Renal cortical epithelial cell (primary cell): ENCODE measurements at places on chromosomes 5 and 9. TPM values are rescaled to one million over a fixed set of nuclear protein-coding genes. Genes with fewer than 3 reads are reported as not detected.
A peak's percentile ranks its signal among the peaks of the same experiment; 100 is the strongest.

DNA sequence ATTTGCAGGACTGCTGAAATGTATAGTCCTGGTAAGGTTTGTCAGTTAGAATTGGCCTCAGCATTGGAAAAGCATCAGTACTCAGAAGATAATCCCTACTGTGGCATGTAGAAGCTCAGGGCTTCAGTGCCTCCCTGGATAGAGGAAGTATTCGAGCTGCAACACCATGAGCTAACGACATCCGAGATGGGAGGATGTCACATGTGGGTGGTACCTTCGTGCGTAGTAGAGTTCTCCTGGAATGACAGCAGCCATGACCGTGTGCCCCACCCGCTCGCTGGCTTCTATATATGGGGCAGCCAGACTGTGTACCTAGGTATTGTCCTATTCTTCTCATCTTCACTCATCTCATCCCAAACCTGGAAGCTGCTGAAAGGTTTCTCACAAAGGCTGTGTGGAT is 345.8 kb upstream of the KLF9 start:
- DNase-seq = no peak

DNA sequence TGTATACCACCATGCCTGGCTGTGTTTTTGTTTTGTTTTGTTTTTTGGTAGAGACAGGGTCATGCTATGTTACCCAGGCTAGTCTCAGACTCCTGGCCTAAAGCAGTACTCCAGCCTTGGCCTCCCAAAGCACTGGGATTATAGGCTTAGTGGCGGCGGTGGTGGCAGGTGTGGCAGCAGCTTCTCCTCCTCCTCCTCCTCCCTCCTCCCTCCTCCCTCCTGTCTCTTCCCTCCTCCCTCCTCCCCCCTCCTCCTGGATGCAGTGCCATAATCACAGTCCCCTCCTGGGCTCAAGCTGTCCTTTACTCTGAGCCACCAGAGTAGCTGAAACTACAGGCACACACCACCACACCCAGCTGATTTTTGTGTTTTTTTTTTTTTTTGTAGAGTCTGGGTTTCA is 71.2 kb downstream of the UHRF2 start:
- no peak for DNase-seq

DNA sequence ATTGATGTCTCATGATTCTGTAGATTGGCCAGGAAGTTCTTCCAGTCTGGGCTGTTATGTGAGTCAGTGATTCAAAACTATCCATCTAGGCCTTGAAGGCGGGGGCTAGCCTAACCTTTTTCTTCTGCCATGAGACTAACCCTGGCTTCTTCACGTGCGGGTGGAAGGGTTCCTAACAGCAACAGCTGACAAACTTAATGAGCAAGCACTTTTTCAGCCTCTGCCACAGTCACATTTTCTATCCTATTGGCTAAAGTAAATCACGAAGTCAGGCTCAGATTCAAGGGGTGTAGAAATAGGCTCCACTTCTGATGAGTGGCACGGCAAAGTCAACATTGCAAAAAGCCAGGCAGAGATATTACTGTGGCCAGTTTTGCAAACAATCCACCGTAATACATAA is 68.4 kb downstream of the STK32A start:
- DNase-seq = no peak

- no peak for DNase-seq
These were observed 50.3 kb downstream of the MTAP start for GRCh38 chr9:21852754-21853153.

- DNase-seq = no peak
These were observed 82.0 kb upstream of the PCAT7 start for GRCh38 chr9:94472806-94473360.

- DNase-seq = no peak
These were observed 106.2 kb downstream of the PRDM9 start for GRCh38 chr5:23613566-23613965.

- DNase-seq = no peak
These were observed 603.0 kb downstream of the RAB3C start for GRCh38 chr5:59185757-59186385.

DNA sequence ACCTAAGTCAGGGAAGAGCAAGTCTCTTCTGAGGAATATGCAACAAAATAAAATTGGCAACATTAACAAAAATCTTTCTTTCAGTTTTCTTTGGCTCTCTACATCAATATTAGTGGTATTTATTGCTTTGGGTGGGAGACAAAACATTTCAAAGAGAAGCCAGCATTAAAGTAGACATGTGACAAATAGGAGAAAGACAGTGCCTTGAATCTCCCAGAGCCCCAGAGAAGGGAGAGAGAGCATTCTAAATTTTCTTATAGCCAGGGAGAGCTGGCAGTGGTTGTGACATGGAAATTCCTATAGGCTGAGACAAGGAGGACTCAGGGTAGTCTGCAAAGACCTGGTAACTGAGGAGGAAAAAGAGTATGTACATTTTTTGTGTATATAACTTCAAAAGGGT is 79.4 kb upstream of the NREP start:
- DNase-seq = no peak

DNA sequence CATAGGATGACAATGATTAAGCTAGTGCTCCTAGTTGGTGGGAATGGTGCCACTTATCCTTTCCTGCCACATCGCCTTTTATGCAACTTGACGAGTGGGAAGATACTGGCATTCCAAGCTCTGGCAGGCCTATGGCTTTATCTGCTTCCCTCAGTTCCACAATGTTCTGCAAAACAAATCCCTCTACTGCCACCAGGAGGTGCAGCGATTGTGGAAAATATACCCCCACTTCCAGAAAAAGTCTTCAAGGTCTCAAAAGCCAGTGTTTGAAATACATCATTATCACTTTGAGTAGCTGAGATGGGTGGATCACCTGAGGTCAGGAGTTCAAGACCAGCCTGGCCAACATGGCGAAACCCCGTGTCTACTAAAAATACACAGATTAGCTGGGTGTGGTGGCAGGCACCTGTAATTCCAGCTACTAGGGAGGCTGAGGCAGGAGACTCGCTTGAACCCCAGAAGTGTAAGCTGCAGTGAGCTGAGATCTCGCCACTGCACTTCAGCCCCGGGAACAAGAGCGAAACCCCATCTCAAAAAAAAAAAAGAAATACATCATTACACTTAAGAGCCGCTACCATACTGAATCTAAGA is 3.4 kb downstream of the CLINT1 start:
- peak; percentile 69 for DNase-seq

AIF1L gene
- 322 and 450 TPM in 2 replicates for total RNA-seq

COL23A1 gene
- 0.40 TPM in 1 of 2 replicates, not detected in the other for total RNA-seq

SLC36A3 gene
- total RNA-seq = not detected in 2 replicates
